ENCODE measurements at places on chromosomes 5 and 9. TPM values are rescaled to one million over a fixed set of nuclear protein-coding genes. Genes with fewer than 3 reads are reported as not detected.

GRCh38 chr5:122030251-122030650 lies 47.8 kb downstream of the LOX start:
- peak; percentile 5 for DNase-seq

DNA sequence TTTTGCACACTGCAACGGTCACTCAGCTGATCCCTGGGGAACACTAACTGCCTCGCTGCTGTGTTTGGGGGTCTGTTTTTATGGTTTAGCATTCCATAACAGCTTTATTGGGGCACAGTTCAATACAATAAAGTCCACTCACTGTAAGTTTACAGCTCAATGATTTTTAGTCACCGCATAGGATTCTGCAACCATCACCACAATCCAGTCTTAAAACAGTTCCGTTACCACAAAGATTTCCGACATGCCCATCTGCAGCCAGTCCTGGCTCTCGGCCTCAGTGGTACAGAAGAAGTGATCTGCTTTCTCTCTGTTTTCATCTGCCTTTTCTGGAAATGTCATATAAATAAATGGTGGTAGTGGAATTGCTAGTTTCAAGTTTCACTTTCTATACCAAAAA lies 23.6 kb downstream of the OR2V2 start:
- peak; percentile 81 for DNase-seq

EMB gene
- 1.3 TPM for total RNA-seq

OR2Y1 gene
- total RNA-seq = not detected

PHYHD1 gene
- not detected for total RNA-seq
